Cerebellar cortex (tissue), 1 donor: ENCODE measurements at places on chromosomes 7 and 10.

GRCh38 chr7:120233338-120233737, 39.6 kb upstream of the KCND2 start:
- no peak for DNase-seq

- DNase-seq, result no peak
Observed at GRCh38 chr10:63007112-63007511, 126.0 kb upstream of the NRBF2 start.

GRCh38 chr7:42236266-42236975, 588 bp downstream of the GLI3 start:
- no peak for DNase-seq

- peak; percentile 31 for DNase-seq
Observed at GRCh38 chr10:28367413-28367812, 64.5 kb upstream of the MPP7 start.

DNA sequence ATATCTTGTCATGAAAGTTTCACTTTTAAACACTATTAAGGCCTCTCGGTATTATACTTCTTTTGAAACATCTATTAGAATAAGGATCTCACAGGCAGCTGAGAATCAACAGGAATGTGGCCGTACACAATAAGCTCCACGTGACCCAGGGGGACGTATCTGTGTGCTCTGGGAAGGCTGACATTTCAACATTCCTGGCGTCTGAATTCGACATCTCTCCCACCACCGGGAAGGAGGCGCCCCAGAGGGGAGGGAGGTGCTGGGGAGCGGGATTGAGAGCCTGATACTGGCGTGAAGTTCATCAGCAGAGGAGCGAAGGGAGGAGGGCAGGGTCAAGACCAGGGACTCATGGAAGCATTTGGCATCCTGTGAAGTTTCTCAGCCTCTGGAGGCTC, 401.3 kb downstream of the DNAJB6 start:
- DNase-seq, result no peak

GRCh38 chr10:86113983-86114382, 252.6 kb downstream of the GRID1 start:
- DNase-seq, result no peak

DNA sequence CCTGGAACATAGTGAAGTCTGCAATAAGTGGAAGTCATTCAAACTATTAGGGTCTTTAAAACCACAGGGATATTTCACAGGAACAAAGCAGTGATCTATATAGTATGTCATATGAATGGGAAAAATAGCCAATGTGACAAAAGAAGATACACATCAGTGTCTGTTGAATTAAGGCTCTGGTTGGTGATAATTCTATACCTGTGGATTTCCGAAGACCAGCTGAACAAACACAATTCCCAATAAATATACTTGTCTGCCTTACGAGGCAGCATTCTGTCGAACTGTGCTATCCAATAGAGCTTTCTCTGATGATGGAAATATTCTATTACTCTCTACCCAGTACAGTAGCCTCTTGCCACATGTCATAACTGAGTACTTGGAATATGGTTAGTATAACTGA, 55.9 kb upstream of the CAV2 start:
- no peak for DNase-seq

DNA sequence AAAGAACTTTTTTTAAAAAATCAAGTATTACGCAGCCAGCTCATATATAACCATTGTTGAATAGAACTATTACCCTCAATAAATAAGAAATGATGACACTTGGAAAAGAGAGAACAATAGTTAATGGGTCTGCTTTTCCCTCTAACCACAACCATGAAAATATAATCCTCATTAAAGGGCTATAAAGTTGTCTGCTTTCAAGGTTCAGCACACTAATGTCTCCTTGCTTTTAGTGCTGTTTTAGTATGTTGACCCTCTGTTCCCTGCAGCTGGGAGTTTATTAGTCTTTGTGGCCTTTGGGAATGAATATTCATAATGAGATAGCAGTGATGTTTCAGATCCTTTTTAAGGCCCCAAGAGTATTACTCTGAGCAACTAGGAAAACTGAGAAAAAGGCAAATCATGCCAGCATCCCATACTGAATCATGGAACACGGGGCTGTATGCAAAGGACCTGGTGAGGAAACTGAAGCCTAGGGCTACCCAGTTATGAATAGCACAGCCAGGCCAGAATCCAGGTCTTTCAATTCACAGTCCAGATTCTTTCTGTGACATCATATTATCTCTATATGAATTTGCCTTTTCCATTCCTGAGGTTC, 332.0 kb upstream of the LRGUK start:
- DNase-seq, result no peak

DNA sequence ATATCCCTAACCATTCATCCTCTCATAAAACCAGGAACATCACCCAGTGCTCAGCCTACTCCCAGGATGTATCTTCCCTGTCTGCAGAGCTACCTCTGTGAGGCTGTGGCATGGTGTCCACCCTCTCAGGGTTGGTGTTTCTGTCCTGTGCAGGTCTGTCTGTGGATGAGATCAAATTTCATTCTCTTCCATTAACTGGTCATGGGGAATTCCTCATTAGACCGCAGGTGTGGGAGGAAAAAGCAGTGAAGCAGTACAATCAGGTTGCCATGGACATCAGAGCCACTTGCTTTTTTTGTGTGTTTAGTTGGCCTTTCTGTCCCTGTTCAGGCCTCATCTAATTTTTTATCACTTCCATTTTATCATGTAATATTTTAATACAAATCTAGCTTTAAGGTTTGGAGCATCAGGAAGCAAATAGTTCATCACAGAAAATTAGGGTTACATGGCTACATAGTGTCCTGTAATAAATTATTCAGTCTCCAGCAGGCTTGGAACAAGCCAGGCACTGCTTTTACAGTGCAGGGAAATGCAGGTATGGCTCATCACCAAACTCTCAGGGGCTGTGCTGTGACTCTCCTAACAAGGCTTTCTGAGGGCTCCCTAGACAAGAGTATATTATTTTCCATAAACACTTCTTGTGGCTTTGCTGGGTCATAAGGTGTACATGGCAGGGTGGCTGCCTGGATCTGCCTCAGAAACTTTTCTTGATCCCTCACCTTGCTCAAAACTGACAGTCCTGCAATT, 594.9 kb upstream of the IGFBP3 start:
- DNase-seq, result no peak

- peak; percentile 37 for DNase-seq
Observed at GRCh38 chr7:29987083-29987482, 2.5 kb downstream of the SCRN1 start.

GRCh38 chr10:86413046-86413728, 46.6 kb upstream of the GRID1 start:
- no peak for DNase-seq

DNA sequence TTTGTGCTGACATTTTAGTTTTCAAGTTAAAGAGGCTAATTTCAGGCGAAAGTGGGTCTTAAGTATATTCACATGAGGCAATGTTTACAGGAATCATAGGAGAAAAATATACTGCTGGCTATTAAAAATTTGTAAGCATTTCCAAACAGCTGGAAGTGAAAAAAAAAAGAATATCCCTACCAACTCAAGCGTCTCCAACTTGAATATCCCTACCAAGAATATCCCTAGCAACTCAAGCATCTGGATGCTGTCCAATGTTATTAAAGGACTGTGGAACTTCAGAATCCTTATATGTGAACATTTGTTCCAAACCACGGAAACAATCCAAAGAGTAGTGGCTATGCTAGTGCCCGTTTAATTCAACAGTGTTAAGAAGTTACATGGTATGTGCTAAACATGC, 1303.0 kb downstream of the GATA3 start:
- no peak for DNase-seq

DNA sequence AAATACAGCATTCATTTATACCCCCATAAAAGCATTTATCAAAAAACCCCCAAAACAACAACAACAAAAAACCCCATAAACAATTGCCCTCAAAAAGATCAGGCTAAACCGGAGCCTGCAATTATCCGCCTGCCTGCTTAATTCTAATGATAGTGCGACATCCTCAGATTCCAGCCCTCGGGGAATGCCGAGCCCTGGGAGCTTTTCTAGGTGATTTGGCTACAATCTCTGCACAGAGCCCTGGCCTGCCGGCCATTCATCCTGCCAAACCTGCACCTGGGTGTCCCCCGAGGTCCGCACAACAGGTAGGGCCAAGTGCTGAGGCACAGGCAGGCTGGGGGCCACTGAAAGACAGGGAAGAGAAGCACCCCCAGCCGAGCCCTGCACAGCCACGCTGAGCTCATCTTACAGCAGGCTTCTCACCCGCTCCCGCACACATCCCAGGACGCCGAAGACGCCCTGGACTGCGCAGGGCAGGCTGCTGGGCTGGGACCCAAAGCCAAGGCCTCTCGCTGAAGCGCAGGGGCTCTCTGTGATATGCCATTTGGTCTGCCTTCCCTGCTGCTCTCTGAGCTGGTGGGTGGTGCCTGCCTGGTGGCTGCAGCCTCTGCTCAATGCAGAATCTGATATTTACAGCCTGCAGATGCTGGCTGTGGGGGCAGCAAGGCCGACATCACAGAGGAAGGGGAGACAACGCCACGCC, 57.5 kb downstream of the CAMK2B start:
- DNase-seq, result no peak

DNA sequence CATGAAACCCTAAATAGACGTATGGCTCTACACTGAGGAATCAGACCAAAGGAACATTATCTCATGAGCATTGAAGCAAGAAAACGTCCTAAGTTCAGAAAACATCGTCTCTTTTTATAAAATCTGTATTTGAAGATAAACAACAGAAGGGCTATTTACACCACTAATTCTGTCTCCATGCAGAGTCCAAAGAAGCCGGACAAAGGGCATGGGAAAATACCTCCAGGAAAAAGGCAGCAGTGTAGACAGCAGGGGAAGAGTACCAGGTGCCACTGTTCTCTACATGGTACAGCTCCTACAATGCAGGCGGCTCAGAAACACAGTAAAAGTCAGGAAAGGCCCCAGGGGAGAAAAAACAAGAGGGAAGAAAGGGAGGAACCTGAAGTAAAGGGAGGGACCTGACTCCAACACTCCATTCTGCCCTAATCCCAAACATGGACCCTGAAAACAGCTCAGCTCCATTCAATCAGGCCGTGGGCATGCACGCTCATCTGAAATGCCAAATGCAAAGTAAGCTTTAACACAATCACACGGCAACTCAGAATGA, 17.5 kb downstream of the FAM171A1 start:
- DNase-seq, result no peak

DNA sequence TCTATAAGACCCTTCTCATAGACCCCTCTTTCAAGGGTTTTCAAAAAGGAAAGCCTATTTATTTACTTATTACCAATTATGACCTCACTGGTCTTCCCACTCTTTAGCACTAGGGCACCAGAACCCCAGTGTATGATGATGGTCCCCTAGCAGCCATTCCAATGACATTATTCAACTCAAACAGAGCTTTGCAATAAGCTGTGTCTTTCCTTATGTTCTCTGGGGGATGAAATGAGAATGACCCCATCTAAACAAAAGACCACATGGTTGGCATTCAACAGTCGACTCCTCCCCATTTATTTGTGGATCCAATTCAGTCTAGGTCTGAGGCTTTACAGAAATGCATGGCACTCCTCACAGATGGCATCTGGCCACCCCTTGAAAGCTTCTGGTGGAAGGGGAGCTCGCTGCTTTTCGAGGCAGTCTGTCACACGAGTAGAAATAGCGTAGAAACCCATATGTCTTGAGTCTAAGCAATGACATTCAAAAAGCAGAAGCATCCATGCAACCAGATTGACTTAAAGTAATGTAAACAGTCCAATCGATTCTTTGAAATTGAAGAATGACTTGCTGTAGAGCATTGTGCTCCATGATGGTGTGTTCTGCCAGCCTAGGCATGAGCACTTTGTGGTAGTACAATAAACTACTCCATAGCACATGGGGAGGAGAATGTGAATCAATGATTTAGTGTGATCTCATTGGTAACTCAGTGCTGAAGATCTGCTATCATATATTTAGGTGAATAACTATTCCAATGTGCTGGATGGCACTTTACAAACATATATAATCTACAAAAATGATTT, 29.8 kb downstream of the NRP1 start:
- no peak for DNase-seq

DNA sequence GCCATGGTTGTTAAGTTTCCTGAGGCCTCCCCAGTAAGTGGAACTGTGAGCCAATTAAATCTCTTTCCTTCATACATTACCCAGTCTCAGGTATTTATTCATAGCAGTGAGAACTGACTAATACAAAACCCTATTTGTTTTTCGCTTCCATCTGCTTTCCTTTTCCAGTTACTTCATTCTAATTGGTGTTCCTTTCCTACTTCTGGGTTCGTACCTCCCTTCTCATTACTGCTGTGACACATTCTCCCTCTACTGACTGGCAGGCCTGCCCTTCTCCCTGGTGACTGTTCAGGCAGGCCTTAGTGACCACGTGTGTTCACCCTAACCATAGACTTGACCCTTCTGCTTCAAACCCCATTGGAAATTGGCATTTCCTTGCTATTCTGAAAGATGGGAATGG, 37.7 kb downstream of the MTURN start:
- no peak for DNase-seq

DNA sequence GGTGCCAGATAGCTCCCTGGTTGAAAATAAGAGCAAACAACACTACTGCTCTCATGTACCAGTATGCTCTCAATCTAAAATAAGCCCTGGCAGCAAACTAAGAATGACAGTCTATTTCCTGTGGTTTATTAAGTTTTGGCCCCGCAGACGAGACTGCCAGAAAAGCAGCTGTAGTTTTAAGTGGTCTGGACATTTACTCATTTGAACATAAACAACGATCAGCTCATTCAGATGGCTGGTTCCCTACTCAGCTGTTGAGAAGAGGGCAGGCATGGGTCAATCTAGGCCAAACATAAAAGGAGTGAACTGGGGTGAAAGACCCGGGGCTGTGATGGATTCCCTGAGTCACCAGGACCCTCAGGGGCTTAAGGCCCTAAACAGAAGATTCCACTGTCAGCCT, 4.5 kb downstream of the TRIL start:
- no peak for DNase-seq

DNA sequence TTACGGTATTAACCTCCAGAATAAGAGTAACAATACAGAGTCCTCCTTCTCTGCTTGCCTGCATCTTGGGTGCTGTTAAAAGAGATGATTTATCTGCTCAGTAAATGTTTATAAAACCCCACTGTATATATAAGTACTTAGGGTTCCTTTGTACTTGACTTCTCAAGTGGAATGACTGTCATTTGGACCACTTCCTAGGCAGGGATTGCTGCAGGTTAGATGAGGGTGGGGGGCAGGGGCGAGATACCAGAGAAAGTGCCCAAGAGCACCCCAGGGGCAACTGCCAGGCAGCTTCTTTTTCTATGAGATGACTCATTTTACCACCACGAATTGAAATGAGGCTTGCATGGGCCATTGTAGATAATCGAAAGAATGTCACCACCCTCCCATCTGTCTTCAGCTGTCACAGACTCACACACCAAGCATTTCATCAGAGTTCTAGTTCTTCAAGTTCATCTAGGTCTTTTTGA, 421.9 kb upstream of the GALNT17 start:
- no peak for DNase-seq
